ENCODE measurements at places on chromosomes 7 and 10.

- DNase-seq, result no peak
These were observed 54.5 kb downstream of the GSDME start for GRCh38 chr7:24702755-24703154.

GRCh38 chr10:68105820-68106219, 3.5 kb upstream of the MYPN start:
- DNase-seq, result no peak

- DNase-seq, result no peak
These were observed 59.7 kb upstream of the HABP2 start for GRCh38 chr10:113493195-113493594.

DNA sequence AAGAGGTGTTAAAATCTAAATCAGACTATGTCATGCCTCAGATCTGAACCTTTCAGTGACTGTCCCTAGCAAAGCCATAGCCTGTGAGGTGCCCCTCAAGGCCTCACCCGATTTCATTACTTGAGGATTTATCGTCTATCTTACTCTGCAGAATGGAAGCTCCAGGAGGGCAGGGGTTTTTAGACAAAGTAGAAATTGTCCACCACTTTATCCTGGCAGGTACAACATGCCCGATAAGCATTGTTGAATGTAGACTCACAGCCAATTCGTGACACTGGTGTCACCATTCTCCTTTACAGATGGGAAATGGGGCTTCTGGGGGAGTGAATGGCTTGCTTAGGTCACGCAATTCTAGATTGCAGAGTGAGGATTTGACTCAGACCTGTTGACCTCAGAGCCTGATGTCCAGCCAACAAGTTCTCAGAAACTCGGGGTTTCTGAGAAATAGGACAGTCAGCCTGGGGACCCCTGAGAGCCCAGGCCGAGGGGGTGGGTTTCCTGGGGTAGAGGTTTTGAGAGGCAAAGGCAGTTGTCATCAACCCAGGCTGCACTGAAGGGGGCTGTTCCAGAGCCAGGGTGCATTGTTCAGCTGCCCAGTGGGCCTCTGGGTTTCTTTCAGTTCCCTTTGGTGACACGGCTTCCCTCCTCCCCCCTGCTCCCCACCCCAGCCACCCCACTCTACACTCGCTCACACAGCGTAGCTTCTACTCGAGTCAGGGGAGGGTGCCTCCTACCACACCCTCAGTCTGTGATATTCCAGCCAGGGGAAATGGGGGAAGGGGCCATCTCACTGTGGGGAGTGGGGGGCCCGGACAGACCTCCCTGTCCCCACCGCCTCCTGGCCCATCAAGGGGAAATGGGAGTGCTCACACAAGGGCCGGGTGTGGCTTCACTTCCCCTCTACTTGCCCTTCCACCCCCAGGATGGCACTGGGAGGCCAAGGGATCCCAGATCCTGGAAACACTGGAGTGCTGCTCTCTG, 3.1 kb upstream of the IRF5 start:
- no peak for DNase-seq

- no peak for DNase-seq
These were observed 209.1 kb upstream of the VWC2 start for GRCh38 chr7:49564379-49564714.

GRCh38 chr10:2296179-2296891, 559.0 kb upstream of the ADARB2 start:
- no peak for DNase-seq

All from T-helper 9 cell (primary cell).